Myocyte (in vitro differentiated cells): ENCODE measurements at places on chromosomes 11 and 22.
A peak's percentile ranks its signal among the peaks of the same experiment; 100 is the strongest.

GRCh38 chr11:121058941-121059340 is 35.0 kb downstream of the TBCEL start:
- no peak for DNase-seq

DNA sequence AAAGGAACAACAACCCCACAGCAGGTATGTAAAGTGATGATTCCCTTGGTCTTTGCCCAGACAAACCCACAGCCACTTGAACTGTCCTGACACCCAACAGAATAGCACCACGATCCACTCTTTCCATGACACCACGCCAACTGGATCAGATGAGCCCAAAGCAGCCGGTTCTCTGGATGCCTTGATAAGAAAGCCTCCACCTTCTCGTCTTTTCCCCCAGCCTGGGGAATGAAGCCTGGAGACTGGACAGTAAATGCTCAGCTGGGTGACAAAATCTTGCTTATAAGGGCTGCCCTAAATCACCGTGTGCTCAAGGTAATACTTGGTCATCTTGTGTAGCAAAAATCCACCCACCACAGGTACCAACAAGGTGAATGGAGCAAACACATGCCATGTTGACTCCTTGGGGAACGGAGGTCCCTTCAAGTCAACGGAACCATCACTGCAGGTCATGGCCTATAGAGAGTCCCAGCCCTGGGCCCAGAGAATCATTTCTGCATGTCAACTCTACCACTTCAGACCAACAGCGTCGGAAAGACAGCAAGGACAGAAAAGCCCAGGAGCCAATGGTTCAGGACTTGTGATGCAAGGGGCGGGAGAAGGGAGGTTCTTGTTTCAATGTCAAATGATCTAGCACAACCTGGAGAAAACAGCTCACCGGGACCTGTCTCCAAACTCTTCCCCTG is 2.2 kb upstream of the MYO18B start:
- DNase-seq: no peak

DNA sequence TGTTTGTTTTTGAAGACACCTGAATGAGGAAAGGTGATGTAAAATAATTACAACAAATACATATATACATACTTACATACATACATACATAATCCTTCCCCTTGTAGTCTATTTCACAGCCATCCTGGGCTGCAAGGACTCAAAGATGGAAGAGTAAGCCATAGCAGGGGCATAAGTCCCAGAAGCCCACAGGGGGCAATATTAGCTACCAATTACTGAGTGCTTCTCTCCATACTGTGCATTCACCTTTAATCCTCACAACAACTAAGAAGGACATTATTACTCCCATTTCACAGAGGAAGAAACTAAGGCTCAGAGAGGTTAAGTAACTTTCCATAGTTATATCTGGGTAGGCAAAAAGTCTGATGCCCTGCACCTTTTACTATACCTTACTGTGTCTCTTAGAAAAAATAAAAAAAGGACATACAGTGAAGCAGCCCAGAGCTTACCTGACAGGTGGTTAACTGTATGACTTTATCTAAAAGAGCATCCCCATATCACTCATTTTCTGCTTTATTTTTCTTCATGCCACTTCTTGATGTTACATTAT is 2.7 kb downstream of the SERGEF start:
- no peak for DNase-seq

GRCh38 chr11:92662601-92663360 is 306.7 kb upstream of the MTNR1B start:
- no peak for DNase-seq

DNA sequence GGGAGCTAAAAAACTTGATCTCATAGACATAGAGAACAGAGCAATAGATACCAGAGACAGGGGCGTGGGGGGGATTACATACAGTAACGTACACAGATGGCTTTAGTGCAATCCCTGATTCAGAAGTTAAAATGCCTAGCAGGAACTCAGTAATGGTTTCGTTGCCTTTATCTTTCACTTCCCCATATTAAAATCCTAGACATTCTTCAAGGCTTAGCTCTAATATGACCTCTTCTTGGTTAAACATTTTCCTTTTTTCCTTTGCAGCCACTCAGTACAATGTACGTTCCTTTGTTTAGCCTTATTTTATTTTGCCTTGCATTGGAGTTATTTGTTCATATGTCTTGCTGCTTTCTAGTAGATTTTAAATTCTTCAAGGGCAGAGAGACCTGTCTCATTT is 104.9 kb downstream of the C11orf87 start:
- DNase-seq: no peak

DNA sequence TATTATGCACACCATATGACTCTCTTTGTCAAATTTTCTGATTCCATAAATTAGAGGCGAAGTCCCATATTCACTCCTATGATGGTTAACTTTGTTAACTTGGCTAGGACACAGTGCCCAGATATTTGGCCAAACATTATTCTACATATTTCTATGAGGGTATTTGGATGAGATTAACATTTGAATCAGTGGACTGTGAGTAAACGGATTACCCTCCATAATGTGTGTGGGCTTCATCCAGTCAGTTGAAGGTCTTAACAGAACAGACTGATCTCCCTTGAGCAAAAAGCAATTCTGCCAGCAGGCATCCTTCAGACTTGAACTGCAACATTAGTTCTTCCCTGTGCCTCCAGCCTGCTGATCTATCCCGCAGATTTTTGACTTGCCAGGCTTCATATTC is 69.9 kb downstream of the FZD4 start:
- DNase-seq: no peak

- no peak for DNase-seq
Observed at GRCh38 chr11:134036492-134037045, 32.3 kb upstream of the JAM3 start.

DNA sequence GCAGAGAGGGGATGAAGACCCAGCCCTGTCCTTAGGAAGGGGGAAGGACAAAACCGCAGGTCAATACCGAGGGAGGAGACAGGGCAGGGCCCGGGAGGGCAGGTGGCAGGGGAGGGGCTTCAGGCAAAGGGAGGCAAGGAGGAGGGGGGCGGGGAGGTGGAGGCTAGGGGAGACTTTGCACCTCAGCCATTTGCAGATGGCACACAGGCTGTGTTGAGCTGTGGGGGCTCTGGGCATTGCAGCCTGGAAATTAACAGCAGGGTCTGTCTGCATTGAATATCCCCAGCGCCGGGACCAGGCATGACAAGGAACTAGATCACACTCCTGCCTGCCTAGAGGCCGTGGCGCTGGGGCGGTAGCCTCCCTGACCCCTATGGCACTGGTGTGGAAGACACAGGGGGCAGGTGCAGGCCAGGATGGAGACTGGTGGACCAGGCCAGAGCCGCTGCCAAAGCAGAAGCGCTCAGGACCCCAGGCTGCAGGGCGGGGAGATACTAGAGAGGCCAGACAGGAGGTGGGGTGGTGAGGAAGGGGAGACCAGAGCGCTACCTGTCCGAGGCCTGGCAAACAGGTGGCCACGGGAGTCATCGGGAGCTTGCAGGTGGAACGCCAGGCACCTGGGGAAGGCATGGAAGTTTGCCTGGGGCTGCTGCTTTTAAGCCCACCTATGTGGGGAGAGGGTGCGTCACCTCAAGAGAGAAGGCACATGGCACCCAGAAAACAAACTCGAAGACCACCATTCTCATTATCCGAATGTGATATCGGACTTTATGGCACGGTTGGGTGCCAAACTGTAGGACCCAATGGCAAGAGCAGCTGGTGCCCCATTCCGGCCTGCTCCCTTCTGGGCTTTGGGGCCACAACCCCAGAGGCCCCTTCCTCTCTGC is 11.5 kb downstream of the CBX6 start:
- DNase-seq: no peak

DNA sequence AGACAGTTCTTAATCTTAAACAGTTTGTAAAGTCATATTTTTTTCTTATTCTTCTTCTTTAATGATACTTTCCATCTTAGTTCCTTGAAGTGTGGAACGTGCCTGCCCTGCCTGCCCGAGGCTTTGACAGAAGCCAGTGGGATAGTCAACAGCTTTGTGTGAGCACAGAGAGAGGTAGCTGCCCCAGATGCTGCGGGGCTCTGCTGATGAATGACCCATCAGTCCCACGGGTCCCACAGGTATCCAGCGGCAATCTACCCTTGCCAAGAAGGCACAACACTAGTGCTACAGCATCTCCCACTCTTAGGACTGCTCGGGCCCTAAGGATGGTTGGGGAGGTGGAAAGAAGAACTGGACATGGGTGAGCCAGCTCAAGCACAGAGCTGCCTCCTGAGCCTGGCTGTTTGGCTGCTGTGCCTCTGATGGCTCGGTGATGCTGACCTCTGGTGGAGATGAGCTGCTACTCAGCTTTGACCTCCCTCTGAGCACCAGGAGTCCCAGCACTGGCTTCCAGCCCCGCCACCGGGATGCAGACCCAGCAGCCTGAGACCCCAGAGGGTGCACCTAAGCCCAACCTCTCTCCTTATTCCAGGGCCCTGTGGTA is 11.8 kb upstream of the APLNR start:
- DNase-seq: peak; percentile 75

DNA sequence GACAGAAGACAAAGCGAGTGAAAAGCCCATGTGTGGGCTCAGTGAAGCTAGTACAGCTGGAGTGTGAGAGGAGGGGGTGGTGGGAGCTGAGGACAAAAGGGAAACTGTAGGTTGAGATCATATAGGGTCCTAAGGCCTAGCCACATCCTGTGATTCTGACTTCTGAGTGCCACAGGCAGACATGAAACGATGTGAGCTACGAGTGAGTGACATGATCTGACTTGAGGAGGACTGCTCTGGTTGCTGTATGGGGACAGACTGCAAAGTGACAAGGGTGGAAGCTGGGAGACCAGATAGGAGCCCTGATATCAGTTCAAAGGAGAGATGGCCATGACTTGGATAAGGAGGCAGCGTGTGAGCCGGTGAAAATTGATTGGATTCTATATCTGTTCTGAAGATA is 85.4 kb downstream of the MICAL2 start:
- DNase-seq: no peak

DNA sequence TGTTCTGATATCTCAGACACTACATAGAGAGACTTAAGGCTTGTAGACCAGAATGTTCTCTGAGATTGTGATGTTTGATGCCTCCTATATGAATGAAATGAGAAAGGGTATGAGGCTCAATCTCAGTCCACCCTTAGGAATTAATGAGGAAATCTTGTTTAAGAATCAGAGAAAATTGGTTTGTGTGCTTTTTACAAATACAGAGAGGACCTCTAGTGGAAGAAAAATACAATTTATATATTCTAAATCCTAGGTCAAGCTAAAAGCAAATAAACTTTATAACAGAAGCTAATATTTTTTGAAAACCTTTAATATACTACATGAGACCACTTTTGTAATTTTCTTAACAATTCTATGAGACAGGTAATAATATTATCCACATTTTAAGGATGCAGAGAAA is 5.0 kb upstream of the OR52H1 start:
- DNase-seq: no peak

DNA sequence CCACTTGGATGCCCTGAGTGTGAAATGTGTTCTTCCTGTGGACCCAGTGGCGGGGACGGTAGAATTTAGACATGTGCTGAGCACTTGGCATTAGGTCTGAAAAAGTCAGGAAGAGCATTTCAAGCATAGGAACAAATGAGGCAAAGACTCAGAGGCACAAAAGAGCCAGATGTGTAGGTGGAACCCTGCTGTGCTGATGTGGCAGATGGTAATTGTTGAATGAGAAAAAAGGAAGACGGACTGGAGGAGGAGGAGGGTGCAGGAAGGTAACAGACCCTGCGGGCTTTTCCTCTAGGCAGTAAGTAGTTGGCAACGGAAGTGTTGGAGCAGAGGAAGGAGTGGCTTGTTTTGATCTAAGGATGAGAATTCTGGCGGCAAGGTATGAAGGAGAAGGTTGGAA is 985.8 kb downstream of the TBC1D22A start:
- no peak for DNase-seq

- DNase-seq: no peak
Observed at GRCh38 chr11:20114588-20114987, 45.7 kb downstream of the DBX1 start.

GRCh38 chr22:37542959-37543358 is 17.3 kb upstream of the CDC42EP1 start:
- DNase-seq: no peak

- DNase-seq: no peak
Observed at GRCh38 chr22:36628571-36629065, 74.9 kb downstream of the CACNG2 start.

- DNase-seq: no peak
Observed at GRCh38 chr11:72613977-72614376, 60.2 kb downstream of the PDE2A start.

GRCh38 chr11:77400271-77400670 is 73.6 kb downstream of the PAK1 start:
- DNase-seq: no peak

DNA sequence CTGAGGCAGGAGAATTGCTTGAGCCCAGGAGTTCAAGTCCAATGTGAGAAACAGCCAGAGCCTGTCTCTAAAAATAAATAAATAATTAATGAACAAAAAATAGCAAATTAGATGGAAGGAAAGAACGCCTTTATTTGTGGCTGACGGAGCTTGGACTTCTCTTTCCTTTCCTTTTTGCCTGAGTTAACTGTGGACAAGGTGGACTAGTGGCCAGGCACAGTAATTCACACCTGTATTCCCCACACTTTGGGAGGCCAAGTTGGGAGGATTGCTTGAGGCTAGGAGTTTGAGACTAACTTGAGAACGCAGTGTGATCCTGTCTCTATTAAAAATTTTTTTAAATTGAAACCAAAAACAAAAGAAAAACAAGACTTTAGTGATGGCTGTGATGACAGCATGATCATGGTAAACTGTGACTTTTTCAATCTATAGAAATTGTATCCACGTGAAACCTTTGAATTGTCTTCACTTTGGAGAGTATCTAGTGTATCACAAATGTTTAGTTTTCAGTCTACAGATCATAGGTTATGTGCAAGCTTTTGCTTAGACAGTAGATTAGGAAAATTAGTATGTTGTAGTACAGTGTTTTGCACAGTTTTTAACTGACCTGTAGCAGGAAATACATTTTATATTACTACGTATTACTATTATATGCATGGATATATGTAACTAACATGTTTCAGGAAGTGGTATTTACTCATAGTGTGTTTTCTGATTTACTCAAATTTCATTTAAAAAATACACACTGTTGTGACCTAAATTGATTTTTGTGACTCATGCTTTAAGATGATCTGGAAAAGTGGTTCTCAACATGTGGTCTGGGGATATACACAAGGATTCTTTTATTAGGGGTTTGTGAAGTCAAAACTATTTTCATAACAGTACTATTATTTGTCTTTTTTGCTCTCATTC is 42.1 kb downstream of the KDM2A start:
- DNase-seq: no peak
